ENCODE measurements at places on chromosomes 1 and 21. TPM values are rescaled to one million over a fixed set of nuclear protein-coding genes. Genes with fewer than 3 reads are reported as not detected.

GRCh38 chr1:215267495-215267894 is 185.0 kb downstream of the KCNK2 start:
- no peak for DNase-seq

The RGS13 gene
- total RNA-seq: not detected

DNA sequence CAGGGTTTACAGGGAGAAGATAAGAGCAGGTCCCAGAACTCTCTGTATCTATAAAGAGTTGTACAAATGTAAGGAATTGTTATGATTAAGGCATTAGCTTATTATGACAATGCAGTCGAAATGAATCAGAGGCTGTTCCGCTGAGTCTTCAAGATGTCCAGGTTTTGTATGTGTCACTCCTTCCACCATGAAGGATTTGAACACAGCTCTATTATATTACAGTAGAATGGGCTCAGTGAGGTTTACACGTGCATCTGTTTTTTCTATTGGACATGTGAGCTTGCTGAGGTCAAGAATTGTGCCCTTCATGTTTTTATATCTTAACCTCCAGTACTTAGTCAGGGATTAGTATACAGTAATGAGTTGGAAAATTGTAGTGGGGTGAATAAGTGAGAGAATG is 86.3 kb downstream of the MPZL1 start:
- no peak for DNase-seq

GRCh38 chr1:78687315-78687714 is 37.7 kb downstream of the IFI44 start:
- no peak for DNase-seq

GRCh38 chr1:55846051-55846450 is 630.9 kb upstream of the USP24 start:
- no peak for DNase-seq

DNA sequence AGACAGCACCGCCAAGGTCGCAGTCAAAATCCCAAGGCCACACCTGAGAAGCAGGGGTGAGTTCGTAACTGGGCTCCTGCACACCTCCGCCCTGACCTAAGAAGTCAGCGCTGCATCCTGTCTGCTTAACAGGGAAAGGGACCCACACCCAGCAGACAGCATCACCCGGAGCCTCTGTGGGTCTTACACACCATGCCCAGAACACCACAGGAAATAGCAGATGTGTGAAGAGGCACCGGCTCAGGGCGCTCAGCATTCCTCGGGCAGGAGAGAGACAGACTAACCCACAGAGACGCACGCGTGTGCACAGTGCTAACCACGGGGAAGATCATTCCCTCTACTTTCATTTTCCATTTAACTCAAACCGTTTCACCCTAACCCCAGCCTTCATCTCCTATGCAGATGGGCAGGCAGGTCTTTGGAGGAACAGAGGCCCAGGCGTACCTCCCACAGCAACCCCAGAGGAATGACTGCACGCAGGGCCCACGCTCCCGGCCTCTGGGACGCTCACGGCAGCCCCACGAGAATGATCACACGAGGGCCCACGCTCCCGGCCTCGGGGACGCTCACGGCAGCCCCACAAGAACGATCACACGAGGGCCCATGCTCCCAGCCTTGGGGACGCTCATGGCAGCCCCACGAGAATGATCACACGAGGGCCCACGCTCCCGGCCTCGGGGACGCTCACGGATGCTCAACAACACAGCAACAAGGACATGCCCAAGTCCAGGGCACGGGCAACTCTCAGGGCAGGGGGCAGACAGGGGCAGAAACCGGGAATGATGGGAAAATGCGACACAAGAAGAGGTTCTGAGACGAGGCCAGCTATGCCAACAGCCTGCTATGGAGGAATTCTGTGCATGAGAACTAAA is 20.9 kb downstream of the POFUT2 start:
- no peak for DNase-seq

DNA sequence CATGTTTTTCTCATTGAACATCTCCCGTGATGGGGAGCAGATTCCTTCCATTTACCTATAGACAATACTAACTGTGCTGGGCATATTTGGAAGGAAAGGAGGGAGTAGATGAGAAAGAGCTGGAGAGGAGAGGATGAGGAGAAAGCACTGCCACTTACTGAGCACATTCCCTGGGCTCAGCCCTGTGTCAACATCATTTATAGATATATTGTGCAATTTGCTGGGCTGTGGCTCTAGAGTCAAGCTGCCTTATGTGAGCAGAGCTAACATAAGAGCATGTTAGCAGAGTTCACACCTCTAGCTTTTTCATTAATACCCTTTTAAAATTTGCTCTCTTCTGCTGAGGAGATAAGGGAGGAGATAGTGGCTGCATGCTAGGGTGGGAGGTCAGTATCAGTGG is 22.3 kb upstream of the CD53 start:
- DNase-seq: no peak

DNA sequence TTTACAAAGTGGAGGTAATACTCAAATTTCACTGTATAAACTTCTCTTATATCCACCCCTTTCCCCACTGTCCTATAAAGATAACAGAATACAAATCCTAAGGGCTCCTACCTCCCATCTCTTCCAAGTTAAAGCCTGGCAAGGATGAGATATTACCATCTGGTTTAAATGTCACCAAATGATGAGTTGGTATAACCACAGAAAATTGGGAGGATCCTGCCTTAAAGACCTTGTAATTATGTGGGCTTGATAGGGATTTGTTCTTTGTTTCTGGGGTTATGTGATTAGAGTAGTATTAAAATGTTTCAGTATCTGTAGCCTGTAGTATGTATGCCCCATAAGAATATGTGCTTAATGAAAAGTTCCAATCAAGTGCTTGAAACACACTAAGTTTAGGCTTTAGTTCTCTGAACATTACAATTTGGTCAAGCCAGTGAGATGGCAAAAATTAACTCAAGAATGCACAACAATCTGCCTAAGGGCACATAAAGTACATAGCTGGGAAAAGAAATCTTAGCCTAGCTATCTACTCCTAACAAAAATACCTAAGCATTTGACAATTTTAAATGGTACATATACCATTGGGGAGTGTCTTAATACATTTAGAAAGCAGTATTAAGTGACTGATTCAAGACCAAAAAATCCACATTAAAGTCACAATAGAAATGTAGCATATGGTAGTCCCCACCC is 14.0 kb downstream of the KDM5B start:
- no peak for DNase-seq

- DNase-seq: peak; percentile 65
Observed at GRCh38 chr1:227764019-227764391, 28.8 kb downstream of the SNAP47 start.

The FLG gene
- not detected for total RNA-seq

GRCh38 chr1:99573431-99574217 is 72.3 kb upstream of the PALMD start:
- DNase-seq: no peak

The KRTAP7-1 gene
- total RNA-seq: not detected

- DNase-seq: no peak
Observed at GRCh38 chr21:42374864-42375499, 8.6 kb upstream of the TFF1 start.

The OR2T35 gene
- total RNA-seq: not detected

DNA sequence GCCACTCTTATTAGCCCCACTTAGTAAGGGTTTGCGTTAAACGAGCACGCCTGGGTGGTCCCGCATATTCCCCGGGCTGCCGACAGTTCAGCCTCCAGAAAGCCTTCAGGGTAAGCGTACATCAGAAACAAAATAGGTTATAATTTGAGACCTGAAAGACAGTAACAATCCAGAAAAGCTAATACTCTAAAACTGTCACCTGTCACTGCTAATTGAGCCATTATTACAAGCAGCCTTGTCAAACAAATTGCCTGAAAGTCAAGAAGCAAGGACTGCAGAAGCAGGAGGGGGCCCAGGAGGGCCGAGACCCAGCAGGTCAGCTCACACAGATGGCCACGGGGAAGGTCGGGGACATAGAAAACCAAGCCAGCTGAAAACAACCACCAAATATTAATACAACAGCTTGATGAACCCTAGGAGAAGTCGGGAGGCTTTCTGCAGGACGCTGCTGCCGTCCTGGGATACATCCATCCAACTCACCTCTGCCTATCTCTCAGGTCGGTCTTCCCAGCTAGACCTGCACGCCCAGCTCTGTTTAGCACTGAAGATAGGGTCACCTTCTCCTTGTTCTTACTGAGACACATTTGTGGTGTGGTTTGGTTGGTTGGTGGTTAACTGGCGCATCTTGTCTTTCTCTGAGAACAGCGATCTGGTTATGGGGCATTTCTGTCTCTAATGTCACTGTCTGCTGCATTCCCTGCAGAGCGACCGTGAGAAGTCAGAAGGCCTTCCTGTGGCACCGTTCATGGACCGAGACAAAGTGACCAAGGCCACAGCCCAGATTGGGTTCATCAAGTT is 110.8 kb downstream of the WDR4 start:
- no peak for DNase-seq

DNA sequence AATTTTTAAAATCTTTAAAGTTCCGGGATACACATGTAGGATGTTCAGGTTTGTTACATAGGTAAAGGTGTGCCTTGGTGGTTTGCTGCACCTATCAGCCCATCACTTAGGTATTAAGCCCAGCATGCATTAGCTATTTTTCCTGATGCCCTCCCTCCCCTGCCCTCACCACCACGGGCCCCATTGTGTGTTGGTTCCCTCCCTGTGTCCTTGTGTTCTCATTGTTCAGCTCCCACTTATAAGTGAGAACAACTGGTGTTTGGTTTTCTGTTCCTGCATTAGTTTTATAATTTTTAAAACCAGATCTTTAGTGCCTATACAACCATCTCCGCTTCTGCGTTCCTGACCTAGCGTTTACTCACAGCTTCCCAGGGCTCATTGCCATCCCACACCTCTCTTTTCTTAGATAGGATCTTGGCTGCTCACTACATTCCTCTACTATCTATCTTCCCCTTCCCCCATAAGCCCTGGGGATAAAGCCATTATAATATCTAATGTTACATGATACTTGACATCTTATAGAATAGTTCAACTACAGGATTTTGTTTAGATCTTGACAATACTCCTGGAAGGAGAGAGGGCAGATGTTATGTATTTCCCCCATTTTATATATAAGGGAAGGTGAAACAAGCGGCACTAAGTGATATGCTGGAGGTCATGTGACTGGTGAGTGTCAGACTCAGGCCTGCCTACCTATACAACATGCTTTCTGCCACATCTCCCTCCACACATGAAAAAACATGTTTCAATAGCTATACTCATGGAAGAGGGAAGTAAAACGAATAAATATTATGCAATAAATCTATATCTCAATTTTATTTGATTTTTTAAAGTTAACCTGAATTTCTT is 52.3 kb upstream of the DNAJC6 start:
- DNase-seq: no peak

The CYP4A22 gene
- total RNA-seq: not detected

Measured in Caco-2 (cell line).